Fibroblast of pulmonary artery (primary cell): ENCODE measurements at places on chromosomes 5 and 9.

- peak; percentile 32 for DNase-seq
Measured at GRCh38 chr5:9775339-9775738, 145.2 kb upstream of the TAS2R1 start.

GRCh38 chr5:90740244-90740799 is 181.7 kb downstream of the ADGRV1 start:
- no peak for DNase-seq

DNA sequence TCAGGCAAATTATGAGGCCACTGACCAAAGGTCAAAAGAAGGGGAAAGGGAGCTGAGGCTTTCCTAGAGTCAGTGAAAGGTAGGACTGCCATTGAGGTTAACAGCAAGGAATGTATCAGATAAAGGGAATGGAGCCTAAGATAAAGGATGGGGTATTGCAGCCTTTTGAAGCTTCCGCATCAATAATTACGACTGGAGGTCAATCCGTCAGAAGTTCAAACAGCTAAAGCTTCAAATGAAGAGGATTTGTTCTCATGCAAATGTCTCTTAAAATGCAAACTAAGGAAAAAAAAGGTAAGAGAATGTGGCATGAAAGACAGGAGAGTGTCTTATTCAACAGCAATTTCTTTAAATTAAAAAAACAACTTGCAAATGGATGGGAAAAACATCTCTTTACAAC is 341.1 kb upstream of the RGMB start:
- DNase-seq, result no peak

- no peak for DNase-seq
Measured at GRCh38 chr9:32881948-32882347, 98.6 kb downstream of the TMEM215 start.

GRCh38 chr5:77709993-77710685 is 66.0 kb downstream of the TBCA start:
- peak; percentile 28 for DNase-seq

DNA sequence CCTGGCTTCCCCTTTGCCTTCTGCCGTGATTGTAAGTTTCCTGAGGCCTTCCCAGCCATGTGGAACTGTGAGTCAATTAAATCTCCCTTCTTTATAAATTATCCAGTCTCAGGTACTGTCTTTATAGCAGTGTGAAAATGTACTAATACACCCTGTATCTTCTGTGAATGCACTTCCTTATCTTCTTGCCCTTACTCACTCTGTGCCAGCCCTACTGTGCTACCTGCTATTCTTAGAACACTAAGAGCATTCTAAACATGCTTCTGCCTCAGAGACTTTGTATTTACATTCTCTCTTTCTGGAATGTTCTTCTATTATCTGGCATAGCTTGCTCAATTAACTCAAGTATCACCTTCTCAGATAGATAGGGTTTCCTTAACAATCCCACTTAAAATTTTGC is 164.4 kb upstream of the EDIL3 start:
- DNase-seq, result no peak
